ENCODE measurements at places on chromosomes 1 and 21.

GRCh38 chr1:17816511-17816910 is 61.4 kb downstream of the ACTL8 start:
- DNase-seq, result no peak

GRCh38 chr1:237834461-237834860 is 56.3 kb downstream of the ZP4 start:
- DNase-seq, result no peak

GRCh38 chr1:43438576-43438952 is 15.2 kb downstream of the HYI start:
- no peak for DNase-seq

- no peak for DNase-seq
Measured at GRCh38 chr1:161838362-161838761, 72.2 kb downstream of the ATF6 start.

- DNase-seq, result no peak
Measured at GRCh38 chr1:219278288-219278687, 104.6 kb downstream of the LYPLAL1 start.

- DNase-seq, result no peak
Measured at GRCh38 chr1:25567710-25568089, 24.3 kb downstream of the LDLRAP1 start.

GRCh38 chr1:36760081-36760480 is 274.2 kb downstream of the GRIK3 start:
- DNase-seq, result no peak

DNA sequence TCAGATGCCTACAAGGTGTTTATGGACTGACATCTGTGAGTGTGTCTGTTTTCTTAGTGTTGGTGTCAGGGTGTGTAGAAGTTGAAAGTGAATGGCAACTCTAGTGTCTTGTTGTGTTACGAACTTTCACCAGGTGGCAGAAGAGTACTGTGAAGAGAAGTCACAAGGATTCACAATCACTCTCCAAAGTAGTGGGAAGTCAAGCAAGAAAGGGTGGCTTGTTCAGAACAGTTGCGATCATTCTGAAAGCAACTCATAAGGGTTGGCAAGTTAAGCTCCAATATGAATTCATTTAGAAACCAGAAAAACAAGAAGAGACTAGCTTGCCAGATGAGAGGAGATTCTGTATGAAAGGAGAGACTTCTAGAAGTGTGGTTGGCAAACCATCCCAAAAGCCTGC is 86.1 kb downstream of the FASLG start:
- DNase-seq, result no peak

- no peak for DNase-seq
Measured at GRCh38 chr1:243973169-243973568, 77.9 kb upstream of the ZBTB18 start.

GRCh38 chr1:207964195-207964966 is 53.5 kb upstream of the CD34 start:
- DNase-seq, result no peak

- DNase-seq, result no peak
Measured at GRCh38 chr1:69985901-69986439, 219.4 kb downstream of the LRRC40 start.

- DNase-seq, result no peak
Measured at GRCh38 chr1:31099293-31100032, 33.9 kb upstream of the PUM1 start.

DNA sequence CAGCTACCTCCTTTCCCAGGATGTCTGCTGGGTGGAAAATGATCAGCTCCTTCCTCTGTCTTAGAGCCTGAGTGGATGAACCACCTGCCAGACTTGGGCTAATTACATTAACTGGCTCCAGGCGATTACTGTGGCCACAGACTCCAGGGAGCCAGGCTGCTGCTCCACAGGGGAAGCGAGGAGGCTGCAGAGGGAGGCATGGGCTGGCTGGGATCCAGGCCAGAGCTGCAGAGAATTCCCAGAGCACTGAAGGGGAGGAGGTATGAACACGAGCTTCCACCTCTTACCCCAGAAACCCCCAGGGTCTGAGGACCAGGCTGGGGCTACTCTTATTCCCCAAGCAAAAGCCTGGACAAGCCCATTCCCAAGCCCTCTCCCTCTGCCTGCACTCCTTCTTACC is 136.0 kb upstream of the KLHDC7A start:
- no peak for DNase-seq

DNA sequence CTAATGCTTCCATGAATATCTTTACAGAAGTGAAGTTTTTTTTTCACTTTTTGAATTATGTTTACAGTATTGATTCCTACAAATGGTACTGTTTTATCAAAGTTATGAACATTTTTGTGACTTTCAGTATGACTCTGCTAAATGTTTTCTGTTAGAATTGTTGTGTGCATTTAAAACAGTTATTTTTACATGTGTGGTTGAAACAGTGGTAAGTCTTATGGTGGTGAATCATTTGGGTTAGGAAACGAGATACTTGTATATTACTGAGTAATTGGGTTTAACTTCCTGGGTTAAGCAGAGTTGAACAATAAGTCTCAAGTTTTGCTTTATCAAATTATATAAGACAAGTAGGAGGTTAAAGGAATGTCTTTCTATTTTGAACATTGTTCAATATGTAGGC is 66.8 kb downstream of the VPS13D start:
- no peak for DNase-seq

DNA sequence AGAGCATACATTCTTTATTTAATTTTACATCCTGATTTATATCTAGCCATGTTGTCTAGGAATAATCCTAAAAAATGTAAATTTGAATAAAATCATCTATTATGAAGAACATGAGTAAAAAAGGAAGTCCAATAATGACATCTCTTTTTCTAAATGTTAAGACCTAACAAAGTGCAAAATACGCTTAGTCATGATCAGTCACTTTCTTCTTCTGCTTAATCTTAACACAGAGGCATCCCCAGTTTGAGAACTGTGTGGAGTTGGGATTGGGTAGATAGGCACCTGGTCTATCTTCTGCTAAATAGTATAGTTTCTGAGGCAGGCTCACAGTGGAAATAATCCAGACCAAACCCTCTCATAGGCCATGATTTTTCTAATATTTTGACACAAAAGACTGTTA is 311.7 kb upstream of the LRRC7 start:
- no peak for DNase-seq

Data from iPS DF 6.9 (cell line).